HFFc6 (cell line): ENCODE measurements at places on chromosomes 11 and 22. TPM values are rescaled to one million over a fixed set of nuclear protein-coding genes. Genes with fewer than 3 reads are reported as not detected.

DNA sequence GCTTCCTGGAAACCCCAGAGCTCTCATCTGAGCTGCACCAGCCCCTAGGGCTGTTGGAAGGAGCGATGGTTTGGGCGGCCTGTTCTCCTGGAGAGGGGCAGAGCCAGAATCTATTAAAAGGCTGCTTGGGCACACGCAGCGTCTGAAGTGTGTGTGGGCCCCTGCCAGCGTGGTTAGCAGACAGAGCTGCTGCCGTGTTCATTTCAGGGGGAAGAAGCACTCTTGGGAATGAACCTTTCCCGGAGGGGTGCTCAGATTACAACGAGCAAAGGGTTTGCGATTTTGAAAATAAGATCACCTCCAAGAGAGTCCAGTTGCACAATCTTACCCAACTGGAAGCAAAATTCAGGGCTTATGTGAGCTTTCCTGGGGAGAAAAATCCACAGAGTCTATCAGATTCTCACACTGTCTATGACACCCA, 12.9 kb downstream of the ANO1 start:
- no peak for DNase-seq
- H3K27ac ChIP-seq, result no peak overlapping the region
- H3K27me3 ChIP-seq, result peaks cover 66% of the 10 kb centered on the region
- no peaks in the 10 kb centered on the region for H3K36me3 ChIP-seq

VSIG10L2 gene
- total RNA-seq, result not detected in 2 replicates

RAG2 gene
- not detected in 3 replicates for total RNA-seq

SERHL2 gene
- total RNA-seq, result 3.9 to 5.7 TPM (median 4.2 TPM) in 3 replicates

ROBO4 gene
- 0.46 to 1.2 TPM (median 0.88 TPM) in 3 replicates for total RNA-seq

PRG2 gene
- not detected in 2 replicates for total RNA-seq

DNA sequence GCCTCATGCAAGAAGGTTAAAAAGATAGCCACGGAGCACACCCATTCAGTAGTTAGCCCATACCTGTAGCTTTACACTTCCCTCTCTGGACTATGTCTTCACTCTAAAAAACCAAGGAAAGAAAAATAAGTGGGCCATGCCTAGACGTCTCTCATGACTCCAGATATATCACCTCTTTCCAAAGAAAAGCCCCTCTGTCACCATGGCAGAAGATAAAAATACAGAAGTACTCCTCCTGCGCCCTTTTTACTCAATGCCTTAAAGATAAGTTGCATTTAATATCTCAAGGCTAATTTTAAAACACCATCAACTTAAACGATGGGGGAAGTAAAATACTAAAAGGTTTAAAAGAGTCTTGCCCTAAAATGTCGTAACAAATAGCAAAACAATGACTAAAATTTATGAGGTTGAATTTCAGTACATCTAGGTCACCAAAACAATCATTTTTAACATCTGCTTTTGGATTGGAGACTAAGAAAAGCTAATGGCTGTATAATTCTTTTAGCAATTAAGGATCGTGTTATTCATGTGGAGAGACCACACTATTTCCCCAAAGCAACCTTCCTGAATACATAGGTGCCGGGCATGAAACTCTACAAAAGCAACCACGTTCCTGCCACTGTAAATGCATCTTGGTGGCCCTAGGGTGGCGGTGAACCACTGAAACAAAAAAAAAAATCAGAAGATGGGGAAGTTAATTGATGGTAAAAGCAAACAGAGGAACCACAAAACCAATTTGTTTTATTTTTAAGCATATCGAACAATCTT, 46.0 kb downstream of the CELF1 start:
- H3K4me3 ChIP-seq, result peak overlapping the region; percentile 69
- peaks cover 8% of the 10 kb centered on the region for H3K36me3 ChIP-seq
- H3K27me3 ChIP-seq, result no peaks in the 10 kb centered on the region; the same call in 1 of the 2 replicates
- peak; percentile 39 for DNase-seq
- peaks cover 71% of the 10 kb centered on the region for H3K4me1 ChIP-seq
- peak overlapping the region; percentile 79 for H3K27ac ChIP-seq

PARVA gene
- total RNA-seq, result 181 to 214 TPM (median 186 TPM) in 3 replicates

OR52A1 gene
- not detected in 2 replicates for total RNA-seq

TNNI2 gene
- not detected in 3 replicates for total RNA-seq

- H3K4me1 ChIP-seq, result no peaks in the 10 kb centered on the region
- no peaks in the 10 kb centered on the region for H3K36me3 ChIP-seq
- H3K27ac ChIP-seq, result no peak overlapping the region
Observed at GRCh38 chr22:27625769-27626674, 175.5 kb downstream of the MN1 start.

FGF19 gene
- not detected in 3 replicates for total RNA-seq

OR6T1 gene
- not detected in 3 replicates for total RNA-seq

MS4A4A gene
- total RNA-seq, result not detected in 3 replicates

DNA sequence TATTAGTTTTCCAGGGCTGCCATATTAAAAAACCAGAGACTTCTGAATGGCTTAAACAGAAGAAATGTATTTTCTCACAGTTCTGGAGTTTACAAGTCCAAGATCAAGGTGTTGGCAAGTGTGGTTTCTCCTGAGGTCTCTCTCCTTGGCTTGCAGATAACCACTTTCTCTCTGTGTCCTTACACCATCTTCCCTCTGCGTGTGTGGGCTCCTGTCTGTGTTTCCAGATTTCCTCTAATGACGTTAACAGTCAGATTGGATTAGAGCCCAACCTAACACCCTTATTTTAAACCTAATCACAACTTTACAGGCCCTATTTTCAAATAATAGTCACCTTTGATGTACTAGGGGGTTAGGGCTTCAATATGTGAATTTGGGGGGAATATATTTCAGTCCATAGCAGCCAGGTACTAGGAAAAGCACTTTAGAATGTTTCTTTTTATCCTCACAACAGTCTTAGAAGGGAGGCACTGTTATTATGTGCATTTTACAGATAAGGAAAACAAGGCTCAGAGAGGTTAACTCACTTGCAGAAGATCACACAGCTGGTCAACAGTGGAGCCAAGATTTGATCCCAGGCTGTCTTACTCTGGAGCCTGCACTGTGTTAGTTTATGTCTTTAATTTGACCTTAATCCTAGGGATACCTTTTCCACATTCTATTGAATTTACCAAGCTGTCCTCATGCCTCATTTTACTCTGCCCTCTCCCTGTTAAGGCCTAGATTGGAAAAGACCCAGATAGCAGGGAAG, 116.4 kb upstream of the CRYBB3 start:
- H3K27me3 ChIP-seq, result peaks cover 6% of the 10 kb centered on the region
- no peak overlapping the region for H3K4me3 ChIP-seq
- no peaks in the 10 kb centered on the region for H3K36me3 ChIP-seq
- no peaks in the 10 kb centered on the region; the same call in 1 of the 2 replicates for H3K4me1 ChIP-seq
- no peak overlapping the region for H3K27ac ChIP-seq

- H3K27me3 ChIP-seq, result peaks cover 16% of the 10 kb centered on the region
- peaks cover 12% of the 10 kb centered on the region for H3K4me1 ChIP-seq
- H3K4me3 ChIP-seq, result no peak overlapping the region
Observed at GRCh38 chr11:131600628-131601027, 230.2 kb downstream of the NTM start.

GRCh38 chr11:87181143-87181542, 143.4 kb downstream of the TMEM135 start:
- 0 out of 2 replicates have a peak overlapping the region, but pooled peaks have one; percentile 4 for H3K27ac ChIP-seq
- H3K4me3 ChIP-seq, result 0 out of 2 replicates have a peak overlapping the region, but pooled peaks have one; percentile 1
- peaks cover 27% of the 10 kb centered on the region for H3K4me1 ChIP-seq
- DNase-seq, result no peak
- H3K36me3 ChIP-seq, result peaks cover 18% of the 10 kb centered on the region
